Neuronal stem cell (in vitro differentiated cells): ENCODE measurements at places on chromosomes 1 and 21.
A peak's percentile ranks its signal among the peaks of the same experiment; 100 is the strongest.

DNA sequence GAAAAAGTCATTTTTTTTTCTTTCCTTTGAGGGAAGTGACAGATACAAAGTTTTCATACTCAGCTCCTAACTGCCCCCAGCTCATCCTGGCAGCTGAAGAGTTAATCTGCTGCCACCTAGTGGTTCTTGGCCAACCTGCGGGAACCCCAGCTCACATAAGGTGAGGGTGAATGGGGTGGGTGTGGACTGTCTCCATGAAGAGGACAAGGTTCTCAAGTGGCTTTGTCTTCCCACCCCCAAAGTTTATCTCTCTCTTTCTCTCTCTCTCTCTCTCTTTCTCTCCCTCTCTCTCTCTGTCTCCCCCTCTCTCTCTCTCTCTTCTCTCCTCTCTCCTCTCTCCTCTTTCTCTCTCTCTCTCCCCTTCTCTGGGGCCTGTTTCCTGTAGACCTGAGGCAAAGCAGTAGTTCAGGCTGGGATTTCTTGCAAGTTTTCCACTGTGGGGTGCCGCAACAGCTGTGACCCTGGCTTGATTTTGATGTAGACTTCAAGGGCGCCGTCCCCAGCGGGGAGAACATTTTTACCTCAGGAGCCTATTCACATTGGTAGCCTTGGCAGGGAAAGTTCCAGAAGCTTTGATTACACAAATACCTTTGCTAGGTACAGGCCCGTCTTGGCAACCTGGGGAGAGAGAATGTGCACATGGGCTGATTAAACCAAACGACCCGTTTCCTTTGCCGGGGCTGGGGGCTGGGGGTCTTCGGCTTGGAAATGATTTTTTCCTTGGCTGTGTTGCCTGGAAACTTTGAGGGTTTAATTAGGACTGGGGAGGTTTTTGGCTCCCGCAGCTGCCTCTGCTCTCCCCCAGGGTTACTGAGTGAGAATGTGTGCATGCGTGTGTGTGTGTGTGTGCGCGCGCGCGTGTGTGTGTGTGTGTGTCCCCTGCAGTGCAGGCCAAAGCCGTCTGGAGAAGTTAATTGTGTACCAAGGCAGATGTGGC is 135.9 kb downstream of the TM2D1 start:
- DNase-seq = peak; percentile 50

GRCh38 chr1:177487481-177487880 is 316.7 kb downstream of the BRINP2 start:
- DNase-seq = no peak

DNA sequence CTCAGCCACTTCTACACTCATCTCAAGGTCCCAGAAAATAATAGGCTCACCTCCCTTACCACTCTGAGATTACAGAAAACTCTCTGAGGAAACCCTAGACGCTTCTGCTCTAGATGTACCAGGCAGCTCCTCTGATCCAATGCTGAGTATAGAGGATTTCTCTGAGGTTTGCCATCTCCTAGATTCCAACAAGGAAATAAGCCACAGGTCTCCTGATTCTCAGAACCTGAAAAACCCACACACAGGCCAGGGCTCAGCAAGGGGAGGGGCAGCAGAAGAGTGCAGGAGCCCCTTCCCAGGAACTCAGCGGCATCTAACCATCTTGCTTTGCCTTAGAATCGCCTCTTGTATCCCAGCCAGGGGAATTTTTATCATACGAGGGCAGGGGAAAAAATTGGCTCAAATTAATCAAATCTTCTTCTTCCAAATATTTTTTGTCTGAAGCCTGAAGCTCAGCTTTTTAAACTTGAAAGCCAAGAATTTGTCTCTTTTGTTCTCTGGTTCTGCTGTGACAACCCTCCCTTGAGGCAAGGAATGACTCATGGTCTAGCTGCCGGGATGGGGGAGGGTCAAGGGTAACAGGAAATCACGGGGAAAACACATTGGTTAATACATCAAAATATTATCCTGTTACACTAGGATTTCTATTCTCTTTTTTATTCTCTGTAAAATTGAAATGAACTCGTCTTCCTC is 30.8 kb downstream of the GORAB start:
- no peak for DNase-seq

- no peak for DNase-seq
These were observed 8.7 kb downstream of the PINK1 start for GRCh38 chr1:20641975-20642374.

- DNase-seq = no peak
These were observed 621.7 kb downstream of the MATN1 start for GRCh38 chr1:30101487-30102227.

GRCh38 chr1:55170426-55170825 is 44.7 kb downstream of the USP24 start:
- DNase-seq = no peak

- no peak for DNase-seq
These were observed 101.1 kb downstream of the UBIAD1 start for GRCh38 chr1:11373895-11374747.

- DNase-seq = no peak
These were observed 269.4 kb downstream of the LRRC7 start for GRCh38 chr1:69836971-69837636.
